M059J (cell line): ENCODE measurements at places on chromosomes 7 and 10.

- no peak for DNase-seq
Observed at GRCh38 chr7:444606-445005, 75.0 kb downstream of the PDGFA start.

- peak; percentile 68 for DNase-seq
Observed at GRCh38 chr10:3775696-3776551, 9.1 kb downstream of the KLF6 start.

- DNase-seq: peak; percentile 80
Observed at GRCh38 chr7:98840722-98841121, 29.1 kb downstream of the TMEM130 start.

DNA sequence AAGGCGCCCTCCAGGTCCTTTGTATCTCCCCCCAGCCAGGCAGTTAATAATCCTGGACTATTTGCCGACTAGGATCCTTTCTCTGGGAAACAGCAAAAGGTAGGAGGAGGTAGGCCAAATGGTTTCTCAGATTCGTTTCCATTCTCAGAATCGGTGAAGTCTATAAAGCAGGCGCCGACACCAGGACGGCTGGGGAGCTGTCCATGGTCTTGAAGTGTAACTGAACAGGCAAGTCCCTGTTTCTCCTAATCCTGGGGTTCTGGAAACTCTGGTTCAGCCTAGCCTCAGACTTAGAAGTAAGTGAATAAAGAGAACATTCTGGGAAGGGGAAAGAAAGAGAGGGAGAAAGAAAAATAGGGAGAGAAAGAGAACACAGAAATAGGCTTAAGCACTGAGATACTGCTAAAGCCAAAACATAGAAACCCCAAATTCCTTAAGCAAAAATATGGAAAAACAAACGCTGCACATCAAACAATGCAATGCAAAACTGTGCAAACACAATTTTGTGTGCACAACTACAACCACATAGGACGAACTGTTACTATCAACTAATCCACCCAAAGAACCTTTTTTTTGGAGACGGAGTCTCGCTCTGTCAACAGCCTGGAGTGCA lies 11.1 kb upstream of the INA start:
- DNase-seq: peak; percentile 70

DNA sequence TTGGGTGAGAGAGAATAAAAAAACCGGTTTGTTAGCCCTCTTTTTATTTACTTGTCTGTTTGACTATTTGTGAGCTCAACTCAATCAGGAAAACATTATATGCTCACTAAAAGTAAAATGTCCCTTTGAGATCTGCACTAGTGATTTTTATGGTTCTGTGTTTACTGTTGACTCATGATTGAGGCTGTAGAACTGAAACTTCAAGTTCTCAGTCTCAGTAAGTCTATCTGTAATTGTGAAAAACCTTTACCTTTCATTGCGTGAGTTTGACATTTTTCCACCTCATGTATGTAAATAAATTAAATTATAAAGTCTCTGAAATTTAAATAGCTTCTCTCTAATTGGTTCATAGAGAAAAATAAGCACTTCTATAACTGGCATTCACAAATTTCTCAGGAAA lies 17.0 kb upstream of the CASD1 start:
- DNase-seq: no peak
